ENCODE measurements at places on chromosomes 11 and 22. TPM values are rescaled to one million over a fixed set of nuclear protein-coding genes. Genes with fewer than 3 reads are reported as not detected.

KRTAP5-3 gene
- not detected for total RNA-seq

TMEM191B gene
- total RNA-seq = not detected

GRCh38 chr11:80523057-80523456 is 1082.2 kb upstream of the TENM4 start:
- no peak for DNase-seq

- DNase-seq = no peak
Observed at GRCh38 chr11:119681361-119681910, 47.6 kb downstream of the NECTIN1 start.

DNA sequence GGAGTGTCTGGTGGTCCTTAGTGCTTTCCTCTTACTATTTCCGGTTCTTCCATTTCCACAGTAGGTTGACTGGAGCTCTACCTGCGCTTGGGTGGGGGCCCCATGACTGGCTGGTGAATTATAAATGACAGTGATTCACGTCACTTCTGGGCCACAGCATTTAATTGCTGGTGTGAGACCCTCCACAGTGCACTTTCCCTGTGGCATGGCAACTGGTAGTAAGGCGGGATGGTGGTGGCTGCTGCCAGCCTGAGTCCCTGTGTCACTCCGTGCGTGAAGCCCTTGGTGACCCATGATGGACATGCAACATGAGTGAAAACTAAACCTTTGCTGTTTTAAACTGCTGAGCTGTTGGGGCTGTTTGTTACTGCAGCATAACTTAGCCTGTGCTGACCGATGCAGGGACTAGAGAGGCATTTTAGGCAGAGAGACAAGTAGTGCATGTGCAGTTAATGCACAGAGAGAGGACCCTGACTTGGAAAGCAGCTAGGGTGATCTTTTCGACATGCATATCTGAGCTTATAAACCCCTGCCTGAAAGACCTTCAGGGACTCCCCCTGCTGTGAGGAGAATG is 3.1 kb downstream of the PRDM11 start:
- no peak for DNase-seq

ENTHD1 gene
- not detected for total RNA-seq

ZP1 gene
- not detected for total RNA-seq

DNA sequence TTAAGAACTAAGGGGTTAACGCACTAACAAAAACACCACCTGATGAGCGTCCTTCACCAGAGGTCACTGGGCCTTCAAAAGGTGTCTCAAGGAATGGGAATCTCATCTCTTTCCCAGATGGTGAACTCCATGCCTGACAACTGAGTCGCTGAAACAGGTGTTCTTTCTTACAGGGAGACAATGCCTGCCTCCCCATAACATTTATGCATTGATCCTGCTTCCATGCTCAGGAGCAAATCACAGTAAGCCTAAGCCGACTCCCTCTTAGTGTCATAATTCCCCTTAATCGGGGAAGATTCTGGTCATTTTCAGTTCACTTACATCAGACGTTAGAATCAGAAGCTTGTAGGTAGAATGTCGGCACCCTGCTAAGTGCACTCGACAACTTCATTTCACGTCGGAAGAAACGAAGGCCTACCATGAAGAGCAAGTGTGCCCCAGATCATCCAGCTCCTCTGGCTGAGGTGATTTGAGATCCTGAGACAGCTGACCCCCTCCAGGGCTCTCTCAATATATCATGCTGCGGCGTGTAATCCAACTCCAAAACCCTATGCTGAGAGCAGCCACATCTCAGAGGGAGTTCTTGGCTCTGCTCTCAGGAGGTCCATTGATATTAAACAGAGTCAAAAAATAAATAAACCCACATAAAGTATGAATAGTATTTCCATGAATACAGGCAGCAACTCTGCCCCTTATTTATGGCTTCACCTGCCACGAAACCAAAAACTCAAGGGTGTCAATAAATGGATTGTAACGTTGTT is 163.1 kb downstream of the LARGE1 start:
- no peak for DNase-seq

- DNase-seq = no peak
Observed at GRCh38 chr22:40199852-40200251, 22.1 kb downstream of the TNRC6B start.

DNA sequence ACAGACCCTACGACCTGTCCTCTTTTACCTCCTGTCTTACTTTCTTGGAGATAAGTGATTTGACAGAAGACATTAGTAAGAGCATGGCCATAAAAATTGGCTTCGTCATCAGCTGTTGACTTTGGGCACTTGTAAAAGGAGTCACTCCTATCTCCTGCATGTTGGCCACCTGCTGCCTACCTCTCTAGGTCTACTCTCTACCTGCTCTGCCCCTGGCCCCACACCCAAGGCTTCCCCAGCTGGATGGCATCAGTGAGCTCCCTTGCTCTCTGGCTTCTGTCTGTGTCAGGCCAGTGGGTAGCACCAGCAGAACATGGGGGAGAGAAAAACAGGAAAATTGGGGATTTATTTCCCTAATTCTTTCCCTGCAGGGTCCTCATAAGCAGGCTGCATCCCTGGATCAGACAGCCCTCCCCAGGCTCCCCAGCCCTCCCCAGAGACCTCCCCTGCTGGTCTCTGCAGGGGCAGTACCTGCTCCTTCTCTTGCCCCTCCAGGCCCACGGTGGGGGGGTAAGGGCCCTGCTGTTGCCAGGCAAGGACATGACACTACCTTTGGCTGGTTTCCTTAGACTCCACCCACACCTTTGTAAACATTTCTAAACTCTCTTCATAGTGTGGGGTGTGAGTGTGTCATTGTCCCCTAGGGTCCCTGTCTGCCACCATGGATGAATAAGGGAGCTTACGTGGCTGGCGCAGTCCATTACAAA is 157.0 kb upstream of the NECTIN1 start:
- no peak for DNase-seq

DNA sequence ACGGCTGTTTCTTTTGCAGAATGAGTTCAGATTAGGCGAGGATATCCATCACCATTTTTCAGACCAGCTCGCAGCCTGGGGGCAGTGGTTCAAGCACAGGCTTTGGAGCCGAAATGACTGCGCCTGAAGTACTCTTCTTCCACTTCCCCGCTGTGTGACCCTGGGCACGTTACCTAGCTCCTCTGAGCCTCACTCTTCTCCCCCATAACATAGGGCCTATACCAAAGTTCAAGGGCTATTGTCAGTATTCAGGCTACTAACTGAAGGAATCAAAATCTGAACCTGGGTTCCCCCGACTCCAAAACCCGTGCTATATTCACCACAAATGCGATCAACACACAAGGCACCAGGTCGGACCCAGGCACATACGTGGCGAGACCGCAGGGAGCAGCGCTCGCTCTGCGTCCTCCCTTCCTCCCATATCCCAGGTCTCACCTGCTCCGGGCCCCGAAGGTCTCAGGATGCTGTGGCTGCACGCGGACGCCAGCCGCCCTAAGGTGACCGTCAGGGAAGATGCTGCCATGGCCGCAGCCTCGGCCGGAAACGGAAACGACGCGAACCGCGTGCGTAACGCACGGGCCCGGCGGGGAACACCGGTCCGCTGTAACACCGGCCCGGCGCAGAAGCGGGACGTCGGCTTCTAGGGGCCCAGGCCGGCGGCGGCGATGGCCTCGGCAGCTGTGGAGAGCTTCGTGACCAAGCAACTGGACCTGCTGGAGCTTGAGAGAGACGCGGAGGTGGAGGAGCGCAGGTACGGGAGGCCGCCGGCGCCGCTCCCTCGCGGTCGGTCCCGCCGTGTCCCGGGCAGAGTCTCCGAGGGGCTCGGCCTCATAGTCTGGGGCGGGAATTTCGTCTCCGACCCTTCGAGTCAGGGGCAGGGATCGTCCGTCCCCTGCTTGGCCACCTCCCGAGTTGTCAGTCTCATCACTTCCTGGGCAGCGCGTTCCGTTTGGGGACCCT is at the start of the genes IGHMBP2 and MRPL21:
Gene IGHMBP2 (plus strand): TSS at position 604 of the 960 bp plus-strand sequence. CDS start 62 bp downstream, at position 666.
Gene MRPL21 (minus strand): TSS at position 545 of the 960 bp plus-strand sequence. CDS start 22 bp downstream, at position 523.
- DNase-seq = peak; percentile 85

GRCh38 chr11:76339221-76339620 is 41.7 kb downstream of the THAP12 start:
- DNase-seq = peak; percentile 69

GRCh38 chr11:63813563-63814382 is 517 bp downstream of the SPINDOC start:
- peak; percentile 44 for DNase-seq

DNA sequence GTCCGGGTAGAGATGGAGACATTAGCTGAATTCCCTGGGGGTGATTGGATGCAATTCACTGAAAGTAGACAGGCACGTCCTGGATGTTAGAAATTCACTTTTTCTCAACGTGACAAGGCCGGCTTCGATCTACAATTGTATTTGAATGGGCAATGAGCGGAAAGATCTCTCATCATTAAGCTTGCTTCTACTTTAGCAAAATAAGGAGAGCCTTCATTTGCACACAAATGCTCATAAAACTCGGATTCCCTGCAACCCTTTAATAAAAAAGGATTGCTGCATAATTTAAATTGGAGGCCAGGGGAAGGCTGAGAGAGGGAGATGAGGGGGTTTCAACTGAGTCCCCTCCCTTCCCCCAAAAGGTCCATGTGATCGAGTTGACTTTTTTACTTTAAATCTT is 10.6 kb upstream of the PAX6 start:
- DNase-seq = no peak

DNA sequence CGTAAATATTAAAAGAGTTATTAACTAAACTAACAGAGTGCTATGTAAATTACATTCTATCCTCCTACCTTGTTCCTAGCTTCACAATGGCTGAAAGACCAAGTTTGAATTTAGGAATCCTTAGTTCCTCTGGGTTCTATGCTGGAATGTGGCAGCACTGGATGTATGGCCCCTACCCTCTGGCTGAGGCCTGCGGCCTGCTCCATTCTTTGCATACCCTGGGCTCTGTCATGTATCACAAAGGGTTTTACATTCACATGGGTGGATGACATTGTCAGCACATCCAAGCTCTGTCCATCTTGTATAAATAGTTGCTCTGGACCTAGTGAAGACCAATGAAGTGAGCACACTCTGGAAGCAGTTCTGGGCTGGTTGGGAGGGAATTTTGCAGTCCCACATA is 54.5 kb downstream of the AASDHPPT start:
- DNase-seq = no peak

GRCh38 chr22:31919730-31920129 is 24.6 kb upstream of the YWHAH start:
- DNase-seq = no peak

ZW10 gene
- 5.6 TPM for total RNA-seq

MUC2 gene
- total RNA-seq = 0.26 TPM

DNA sequence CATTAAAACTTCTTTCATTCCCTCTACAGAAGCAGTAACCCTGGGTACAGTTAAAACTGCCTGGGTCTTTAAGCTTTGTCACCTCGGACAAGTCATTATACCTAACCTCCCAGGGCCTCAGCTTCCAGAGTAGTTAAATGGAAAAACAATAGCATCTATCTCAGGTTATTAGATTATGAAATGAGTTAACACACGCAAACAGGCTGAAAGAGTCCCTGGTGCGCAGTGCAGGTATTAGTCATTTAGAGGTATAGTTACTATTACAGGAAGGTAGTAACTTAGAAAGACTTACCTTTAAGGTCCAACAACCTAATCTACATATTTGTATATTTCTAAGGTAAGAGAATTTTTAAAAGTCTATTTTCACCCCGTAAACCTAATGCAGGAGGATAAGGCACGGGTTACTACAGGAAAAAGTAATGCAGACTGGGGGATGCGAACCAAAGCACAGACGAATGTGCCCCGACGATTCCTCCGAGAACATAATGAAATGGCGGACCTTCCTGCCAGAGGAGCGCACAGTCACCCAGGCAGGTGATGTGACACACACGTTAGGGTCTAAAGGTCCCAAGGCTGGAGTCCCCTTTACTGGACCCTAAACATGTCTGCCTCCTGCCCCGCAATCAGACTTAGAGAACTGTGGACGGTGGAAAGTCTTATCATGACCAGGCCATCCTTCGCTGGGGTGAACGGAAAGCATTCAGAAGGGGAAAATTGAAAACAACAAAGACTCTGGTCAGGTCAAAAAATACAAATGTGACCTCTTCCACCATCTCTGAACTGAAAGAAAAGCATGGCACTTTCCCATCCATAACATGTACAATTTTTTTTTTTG is 1.3 kb downstream of the NAP1L4 start:
- DNase-seq = no peak

- no peak for DNase-seq
Observed at GRCh38 chr11:134514354-134514951, 102.4 kb upstream of the B3GAT1 start.

OR8D1 gene
- total RNA-seq = not detected

- no peak for DNase-seq
Observed at GRCh38 chr11:30921811-30922210, 335.7 kb upstream of the MPPED2 start.

CECR2 gene
- total RNA-seq = 6.3 TPM

GRCh38 chr11:3616721-3617460 is 24.9 kb downstream of the ART5 start:
- no peak for DNase-seq

GRCh38 chr22:41198027-41198580 is 7.0 kb upstream of the L3MBTL2 start:
- DNase-seq = no peak

DNA sequence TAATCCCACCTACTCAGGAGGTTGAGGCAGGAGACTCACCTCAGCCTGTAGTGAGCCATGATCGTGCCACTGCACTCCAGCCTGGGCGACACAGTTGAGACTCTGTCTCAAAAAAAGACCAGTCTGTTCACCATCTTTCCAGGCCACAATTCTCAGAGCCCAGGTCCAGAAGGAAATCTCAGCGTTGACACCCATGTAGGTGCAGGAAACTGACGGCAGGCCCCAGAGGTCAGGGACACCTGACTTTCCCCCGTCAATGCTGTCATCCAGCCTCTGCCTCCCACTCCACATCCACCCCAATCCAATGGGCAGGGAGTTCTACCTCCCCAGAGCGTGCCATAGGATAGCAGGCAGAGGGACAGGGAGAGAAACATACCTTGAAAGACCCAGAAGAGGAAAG is 5.9 kb upstream of the GRK2 start:
- DNase-seq = no peak

GRCh38 chr11:67413266-67413849 is 2.1 kb upstream of the CARNS1 start:
- no peak for DNase-seq

DNA sequence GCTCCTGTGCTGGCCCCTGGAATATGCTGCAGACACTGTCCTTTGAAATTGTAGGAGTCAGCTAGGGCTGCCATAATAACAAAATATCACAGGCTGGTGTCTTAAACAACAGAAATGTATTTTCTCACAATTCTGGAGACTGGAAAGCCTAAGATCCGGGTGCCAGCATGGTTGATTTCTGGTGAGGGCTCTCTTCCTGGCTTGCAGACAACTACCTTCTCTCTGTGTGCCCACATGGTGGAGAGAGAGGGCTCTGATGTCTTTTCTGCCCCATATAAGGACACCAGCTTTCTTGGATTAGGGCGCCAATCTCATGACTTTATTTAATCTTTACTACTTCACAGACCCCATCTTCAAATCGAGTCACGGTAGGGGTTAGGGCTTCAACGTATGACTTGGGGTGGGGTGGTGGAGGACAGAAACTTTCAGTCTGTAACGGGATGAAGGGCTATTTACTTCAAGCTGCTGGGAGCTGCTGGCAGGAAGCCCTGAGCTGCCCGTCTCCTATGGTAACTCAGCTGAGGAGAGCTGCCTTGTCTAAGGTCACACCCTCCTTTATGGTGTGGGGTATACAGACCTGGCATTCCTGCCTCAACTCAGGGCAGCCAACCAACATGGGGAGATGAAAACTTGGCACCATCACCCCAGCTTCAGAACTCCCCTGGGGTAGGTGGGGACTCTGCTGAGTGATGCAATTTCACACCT is 142.9 kb upstream of the ZBED5 start:
- DNase-seq = no peak

Data from uterus (tissue), 4 donors.